ENCODE measurements at places on chromosomes 16 and 17.
A peak's percentile ranks its signal among the peaks of the same experiment; 100 is the strongest.

DNA sequence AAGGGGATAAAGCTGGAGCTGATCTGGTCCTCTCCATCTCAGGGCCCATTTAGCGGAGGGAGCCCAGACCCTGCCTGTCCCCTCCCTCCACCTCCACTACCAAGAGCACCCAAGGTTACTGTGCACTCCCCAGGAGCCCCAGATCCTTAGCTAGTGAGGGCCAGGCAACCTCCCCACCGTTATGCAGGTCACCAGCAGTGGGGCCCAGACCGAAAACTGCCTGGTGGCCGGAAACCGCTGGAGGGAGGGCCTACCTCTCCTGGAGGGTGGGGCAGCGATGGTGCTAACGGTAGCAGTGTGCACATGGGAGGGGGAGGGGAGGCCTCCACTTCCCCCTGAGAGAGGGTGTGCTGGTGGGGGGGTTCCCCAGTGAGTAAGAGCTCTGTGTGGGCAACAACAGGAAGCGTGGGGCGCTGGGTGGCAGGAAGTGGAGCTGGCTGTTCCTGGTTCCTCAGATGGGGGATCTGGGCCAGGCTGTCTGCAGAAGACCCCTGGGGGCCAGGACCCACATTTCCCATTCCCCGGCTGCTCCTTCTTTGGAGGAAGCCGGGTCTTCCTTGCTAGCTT lies 4.4 kb downstream of the FMNL1 start:
- DNase-seq: peak; percentile 83

GRCh38 chr16:55036371-55036821 lies 105.7 kb downstream of the IRX5 start:
- DNase-seq: no peak

DNA sequence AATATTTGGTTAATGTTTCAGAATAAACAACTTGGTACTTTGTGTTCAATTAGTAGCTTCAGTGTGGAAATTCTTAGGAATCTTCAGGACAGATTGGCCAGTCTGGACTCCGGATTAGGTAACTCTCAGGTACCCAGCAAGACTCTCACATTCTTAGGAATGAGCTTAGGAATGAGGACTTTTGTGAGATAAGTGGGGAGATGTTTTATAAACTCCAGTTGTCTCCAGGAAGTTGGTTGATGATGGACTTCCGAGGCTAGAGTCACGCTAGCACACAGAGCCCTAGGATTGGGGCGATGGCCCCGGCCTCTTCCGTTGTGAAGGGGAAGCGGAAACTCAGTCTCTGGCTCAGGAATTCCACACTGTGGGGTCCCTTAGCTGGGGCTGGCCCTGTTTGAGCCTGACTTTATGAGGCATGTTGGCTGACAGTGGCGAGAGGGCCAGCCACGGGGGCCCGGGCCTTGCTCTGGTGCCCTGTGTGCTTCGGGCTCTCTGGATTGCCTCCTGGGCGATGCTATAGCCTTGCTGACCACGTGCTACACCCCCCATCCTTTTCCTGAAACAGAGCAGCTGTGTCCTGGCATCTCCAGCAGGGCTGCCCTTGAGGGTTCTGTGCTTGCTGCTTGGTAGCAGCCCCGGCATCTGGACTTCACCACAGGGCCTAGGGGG lies 32.4 kb downstream of the RAB11FIP3 start:
- DNase-seq: no peak

DNA sequence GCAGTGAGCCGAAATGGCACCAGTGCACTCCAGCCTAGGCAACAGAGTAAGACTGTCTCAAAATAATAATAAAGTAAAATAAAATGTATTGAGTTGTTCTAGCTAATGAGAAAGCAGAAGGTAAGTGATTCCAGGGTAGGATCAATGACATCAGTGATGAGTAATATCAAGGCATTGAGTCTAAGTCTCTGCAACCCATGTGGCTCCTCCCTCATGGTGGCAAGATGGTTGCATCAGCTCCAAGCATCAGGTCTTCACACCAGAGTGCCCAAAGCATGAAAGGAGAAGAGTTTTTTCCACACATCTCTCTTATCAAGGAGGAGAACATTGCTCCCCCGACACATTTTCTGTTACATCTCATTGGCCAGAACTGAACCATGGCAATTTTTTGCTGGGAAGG lies 34.8 kb upstream of the GAS7 start:
- DNase-seq: no peak

DNA sequence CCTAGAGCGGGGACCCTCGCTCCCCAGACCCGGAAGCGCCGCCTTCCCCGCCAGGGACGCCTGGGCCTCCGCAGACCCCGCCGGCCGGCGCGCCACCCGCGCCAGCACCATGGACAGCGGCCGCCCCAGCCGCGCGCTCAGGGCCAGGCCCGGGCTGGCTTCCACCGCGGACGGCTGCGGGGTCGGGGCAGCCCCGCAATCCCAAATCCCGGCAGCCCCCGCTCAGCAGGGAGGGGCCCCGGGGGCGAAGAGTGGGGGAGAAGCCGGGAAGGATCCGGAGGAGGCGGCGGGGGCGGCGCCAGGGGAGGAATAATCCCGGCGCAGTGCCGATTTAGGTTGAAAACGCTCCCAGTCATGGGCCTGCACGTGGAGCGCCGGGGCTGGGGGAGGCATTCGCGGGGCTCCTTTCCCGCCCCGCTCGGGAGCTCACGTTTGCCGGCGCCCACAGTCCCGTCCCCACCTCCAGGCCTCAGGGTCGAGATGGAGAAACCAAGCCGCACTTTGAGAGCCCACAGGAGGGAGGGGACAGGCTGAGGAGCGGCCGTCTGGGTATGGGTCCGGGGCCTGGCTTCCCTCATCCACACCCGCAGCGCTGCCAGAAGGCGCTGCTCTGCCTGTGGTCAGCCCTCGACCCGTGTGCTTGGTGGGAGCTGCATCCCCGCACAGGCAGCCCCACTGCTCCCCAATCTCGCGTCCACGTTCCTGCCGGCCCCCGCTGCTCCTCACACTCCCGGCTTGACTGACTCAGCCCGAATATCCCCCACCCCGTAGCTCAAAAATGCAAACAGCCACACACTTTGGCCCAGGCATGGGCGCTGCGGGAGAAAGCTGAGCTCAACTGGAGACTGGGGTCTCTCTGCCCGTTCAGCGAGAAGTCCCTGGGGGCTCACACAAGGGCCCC lies 4.7 kb downstream of the FBXL16 start:
- peak; percentile 33 for DNase-seq

Data from stimulated activated CD4-positive, alpha-beta T cell treated with anti-CD3 and anti-CD28 coated beads, Interleukin-1b, Interleukin-23, amount 100 ng/mL, for 24 hours (primary cell).